ENCODE measurements at places on chromosomes 4 and X.

GRCh38 chr4:1458581-1458980 lies 52.3 kb upstream of the NKX1-1 start:
- DNase-seq, result no peak

GRCh38 chrX:134693644-134694043 lies 35.4 kb upstream of the PLAC1 start:
- no peak for DNase-seq

DNA sequence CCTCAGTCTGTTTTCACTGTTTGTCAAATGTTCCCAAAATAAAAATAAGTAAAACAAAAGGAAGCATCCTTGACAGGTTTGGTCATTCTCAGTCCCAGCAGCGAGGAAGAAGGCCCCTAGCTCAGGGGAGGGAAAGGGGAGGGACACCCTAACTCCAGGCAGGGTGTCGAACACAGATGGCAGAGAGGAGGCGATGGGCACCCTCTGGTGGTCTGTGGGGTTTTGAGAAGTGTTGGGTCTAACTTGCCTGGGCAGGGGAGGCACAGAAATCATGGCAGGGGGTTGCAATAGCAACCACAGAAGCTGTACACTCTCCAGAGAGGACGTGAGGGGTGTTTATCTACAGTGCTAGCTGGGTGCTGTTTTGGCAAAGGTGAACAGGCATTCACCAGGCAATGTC lies 229.8 kb upstream of the SFRP2 start:
- DNase-seq, result no peak

DNA sequence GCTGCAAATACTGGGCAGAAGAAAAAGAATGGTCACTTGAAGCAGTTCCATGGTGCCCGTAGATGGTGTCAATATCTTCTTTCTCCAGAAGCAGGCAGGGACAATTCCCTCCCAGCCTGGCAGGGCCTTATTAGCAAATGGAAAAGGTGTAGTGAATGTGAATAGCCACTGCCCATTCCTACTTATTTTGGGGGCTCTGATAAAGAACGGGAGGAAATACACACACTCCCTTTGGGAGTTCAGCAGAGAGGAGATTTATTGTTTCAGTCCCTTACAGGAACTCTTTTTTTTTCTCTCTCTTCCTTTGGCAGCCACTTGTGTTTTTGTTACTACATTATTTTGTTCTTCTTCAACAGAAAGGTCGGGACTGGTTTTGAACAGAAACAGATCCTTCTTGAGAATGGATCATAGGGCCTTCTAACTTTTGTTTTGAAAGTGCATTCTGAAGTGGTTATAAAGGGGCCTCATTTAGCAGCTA lies at the start of gene EMCN:
EMCN (minus strand) TSS at position 159 of the 478 bp plus-strand sequence; CDS start at position 51, 108 bp downstream.
- no peak for DNase-seq

DNA sequence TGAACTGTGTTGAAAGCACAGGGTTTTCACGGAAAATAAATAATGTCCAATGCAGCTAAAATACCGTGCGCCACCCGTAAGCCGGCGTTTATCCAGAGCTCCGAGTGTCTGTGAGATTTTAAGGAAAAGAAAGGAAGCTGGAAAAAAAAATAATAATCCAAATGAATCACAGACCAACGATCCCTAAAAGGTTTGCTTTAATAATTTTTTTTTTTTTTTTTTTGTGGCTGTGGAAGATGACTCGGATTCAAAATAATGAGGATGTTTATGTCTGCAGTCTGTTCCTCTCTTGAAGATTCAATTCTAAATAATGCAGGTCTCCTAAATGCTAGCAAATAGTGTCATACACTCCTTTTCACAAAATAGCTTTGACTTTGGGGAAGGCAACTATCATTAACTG lies 84.6 kb upstream of the PPP2R3B start:
- no peak for DNase-seq

- no peak for DNase-seq
These were observed 36.1 kb upstream of the IRF2 start for GRCh38 chr4:184510401-184510800.

DNA sequence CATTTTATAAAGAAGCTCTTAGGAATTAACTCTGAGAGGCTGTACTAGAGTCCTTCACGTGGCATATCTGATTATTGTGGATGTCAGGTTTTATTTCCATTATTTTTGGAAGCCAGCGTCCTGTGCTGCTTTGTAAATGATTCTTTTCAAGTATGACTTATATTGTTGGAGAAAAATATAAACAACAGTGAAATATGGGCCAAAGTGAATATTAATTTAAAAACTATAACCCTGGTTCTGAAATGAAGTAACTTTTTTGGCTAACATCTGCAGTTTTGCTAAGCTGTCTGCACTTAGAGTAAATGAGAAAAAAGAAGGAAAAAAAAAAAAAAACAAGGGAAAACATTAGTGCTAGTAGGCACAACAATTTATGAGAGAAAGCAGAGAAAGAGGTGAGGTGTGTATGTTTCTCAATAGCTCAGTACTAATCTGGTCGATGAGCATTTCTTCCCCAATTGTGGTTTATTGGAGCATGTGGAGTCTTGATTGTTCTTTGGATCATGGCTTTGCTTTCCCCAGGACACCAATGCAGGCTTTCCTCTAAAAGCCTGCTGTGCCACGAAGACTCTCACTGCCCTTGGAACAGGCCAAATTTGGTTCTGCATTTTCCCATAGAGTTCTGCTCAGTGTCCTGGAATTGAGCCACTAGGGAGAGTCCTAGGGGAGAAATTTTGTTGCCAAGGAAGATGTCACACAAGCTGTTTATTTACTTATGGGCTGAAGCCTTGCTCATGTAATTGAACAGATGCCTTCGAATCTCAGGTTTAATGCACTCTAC lies 273.3 kb downstream of the DKK2 start:
- DNase-seq, result no peak

GRCh38 chr4:113179996-113180395 lies 130.5 kb downstream of the ANK2 start:
- DNase-seq, result no peak

GRCh38 chr4:1403591-1404572 lies 2.4 kb downstream of the NKX1-1 start:
- no peak for DNase-seq

GRCh38 chr4:70948665-70949260 lies 44.7 kb upstream of the DCK start:
- DNase-seq, result no peak

GRCh38 chr4:10115271-10115796 lies 1.3 kb downstream of the WDR1 start:
- no peak for DNase-seq

- DNase-seq, result no peak
These were observed 105.8 kb downstream of the CHIC1 start for GRCh38 chrX:73668779-73669178.

DNA sequence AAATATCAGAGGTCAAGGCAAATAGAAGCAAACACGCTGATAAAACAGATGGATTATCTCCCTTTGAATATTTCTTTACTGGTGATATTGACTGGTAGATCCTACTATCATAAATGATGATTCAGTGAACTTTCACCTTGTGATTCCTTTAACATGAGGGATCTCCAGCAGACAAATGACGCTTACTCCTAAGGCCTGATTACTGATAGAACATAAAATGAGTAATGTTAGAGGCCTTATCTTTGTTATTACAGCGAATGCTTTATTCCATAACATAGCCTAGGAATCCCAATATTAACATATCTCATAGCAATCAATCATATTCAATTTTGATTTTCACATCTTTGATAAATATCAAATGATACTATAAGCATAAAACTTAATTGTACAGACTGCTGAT lies 152.3 kb downstream of the SLC10A7 start:
- no peak for DNase-seq

DNA sequence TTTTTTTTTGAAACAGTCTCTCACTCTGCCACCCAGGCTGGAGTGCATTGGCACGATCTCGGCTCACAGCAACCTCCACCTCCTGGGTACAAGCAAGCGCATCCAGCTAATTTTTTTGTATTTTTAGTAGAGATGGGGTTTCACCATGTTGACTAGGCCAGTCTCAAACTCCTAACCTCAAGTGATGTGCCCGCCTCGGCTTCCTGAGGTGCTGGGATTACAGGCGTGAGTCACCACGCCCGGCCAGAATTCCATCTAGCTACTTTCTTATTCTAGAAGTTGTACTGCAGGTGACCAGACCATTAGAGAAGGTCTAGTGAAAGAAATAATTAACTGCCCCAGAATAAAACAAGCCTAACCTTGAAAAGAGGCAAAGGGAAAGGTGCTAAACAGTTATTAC lies 2.3 kb downstream of the LRBA start:
- DNase-seq, result no peak

Data from activated naive CD8-positive, alpha-beta T cell treated with anti-CD3 and anti-CD28 coated beads, Interleukin-2, amount 50 U/mL, for 16 hours (primary cell).